GDM1 (cell line): ENCODE measurements at places on chromosomes 2 and 18.

DNA sequence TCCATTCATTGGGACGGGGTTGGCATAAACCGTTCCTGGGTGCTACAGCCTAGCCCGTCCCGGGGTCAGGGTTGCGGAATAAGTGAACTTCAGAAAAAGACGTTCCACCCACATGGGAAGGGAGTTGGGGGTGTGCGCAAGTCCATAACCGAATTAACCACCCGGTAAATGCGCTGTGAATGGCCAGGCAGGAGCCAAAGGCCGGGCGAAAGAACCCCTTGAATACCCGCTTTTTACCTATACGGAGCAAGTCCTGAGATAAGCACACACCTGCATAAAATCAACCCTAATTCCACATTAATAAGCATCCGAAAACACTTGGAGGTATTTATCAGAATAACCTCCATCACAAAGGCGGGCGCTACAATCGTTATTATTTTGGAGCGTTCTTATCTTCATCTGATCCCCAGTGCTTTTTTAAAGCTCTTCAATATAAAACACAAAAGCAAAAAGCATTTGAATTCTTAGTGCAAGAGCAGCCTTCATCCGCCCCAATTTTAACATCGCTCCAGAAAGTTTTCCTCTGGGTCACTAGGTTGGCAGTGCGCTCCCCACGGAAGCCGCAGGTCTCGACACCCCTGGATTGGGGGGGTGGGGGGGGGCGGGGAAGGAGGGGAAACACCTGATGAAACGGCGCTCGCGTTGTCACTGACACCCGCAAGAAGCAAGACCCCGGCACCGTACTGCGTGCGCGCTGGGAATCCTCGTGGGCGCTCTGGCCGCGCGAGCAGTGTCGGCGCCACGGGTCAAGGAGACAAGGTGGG is 1.2 kb downstream of the SATB2 start:
- no peak for DNase-seq

DNA sequence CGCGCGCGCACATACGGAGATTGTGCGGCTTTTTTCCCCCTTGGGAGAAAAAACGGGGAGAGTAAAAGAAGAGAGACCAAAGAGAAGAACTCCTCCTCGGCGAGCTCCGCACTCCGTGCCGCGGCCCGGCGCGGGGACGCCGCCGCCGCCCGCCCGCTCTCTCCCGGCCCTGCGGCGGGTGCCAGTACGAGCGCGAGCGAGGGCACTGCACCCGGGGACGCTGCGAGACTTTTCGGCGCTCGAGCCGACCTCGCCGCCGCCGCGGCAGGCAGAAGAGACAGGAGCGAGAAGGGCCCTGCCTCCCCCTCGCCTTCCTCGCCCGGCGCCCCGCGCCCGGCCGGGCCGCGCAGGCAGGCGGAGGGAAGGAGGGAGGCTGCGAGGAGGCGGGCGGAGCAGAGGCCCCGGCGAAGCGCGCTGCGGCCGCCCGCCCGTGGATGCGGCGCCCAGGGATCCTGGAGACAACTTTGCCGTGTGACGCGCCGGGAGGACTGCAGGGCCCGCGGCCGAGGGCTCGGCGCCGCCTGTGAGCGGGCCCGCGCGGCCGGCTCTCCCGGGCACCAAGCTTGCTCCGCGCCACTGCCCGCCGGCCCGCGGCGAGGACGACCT is 857 bp upstream of the INHBB start:
- DNase-seq = peak; percentile 6

DNA sequence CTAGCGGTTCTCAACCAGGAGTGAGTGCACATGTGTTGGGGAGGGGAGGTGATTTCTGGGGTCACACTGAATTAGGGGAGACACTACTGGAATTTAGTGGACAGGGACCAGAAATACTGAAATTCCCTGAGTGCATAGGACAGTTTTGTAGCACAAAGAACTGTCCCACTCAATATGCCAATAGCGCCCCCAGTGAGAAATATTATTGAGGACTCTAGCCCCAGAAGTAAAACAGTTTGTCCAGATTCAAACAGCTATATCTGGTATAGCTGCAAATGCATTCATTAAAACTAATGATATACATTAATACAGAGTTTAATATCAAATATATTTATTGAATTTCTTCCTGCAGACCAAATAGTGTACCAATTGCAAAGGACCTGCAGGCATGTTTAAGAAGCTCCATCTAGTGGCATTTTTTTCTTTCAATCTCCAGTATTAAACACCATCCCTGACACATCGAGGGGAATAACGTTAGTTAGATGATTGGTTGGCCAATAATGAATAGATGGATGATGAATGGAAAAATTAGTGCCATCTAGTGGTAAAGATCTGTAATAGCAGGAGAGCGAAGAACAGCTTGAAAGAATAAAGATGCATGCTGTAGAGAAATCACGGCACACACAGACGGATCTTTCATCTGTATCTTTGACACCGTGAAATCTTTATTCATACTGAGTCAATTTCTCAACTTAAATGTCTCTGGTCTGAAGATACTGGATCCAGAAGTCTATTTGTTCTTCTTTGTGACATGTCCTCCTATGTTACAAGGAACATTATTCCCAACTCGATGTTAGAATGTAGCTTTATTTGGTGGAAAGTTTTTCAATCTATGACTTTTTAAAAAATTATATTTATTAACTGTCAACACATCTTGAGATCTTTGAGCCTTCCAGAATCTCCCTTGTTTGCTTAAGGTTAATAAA is 62.5 kb downstream of the DHRS9 start:
- DNase-seq = peak; percentile 13

GRCh38 chr2:144511937-144512336 is 8.0 kb downstream of the ZEB2 start:
- no peak for DNase-seq

- no peak for DNase-seq
These were observed 31.0 kb downstream of the CENPA start for GRCh38 chr2:26816893-26817292.

DNA sequence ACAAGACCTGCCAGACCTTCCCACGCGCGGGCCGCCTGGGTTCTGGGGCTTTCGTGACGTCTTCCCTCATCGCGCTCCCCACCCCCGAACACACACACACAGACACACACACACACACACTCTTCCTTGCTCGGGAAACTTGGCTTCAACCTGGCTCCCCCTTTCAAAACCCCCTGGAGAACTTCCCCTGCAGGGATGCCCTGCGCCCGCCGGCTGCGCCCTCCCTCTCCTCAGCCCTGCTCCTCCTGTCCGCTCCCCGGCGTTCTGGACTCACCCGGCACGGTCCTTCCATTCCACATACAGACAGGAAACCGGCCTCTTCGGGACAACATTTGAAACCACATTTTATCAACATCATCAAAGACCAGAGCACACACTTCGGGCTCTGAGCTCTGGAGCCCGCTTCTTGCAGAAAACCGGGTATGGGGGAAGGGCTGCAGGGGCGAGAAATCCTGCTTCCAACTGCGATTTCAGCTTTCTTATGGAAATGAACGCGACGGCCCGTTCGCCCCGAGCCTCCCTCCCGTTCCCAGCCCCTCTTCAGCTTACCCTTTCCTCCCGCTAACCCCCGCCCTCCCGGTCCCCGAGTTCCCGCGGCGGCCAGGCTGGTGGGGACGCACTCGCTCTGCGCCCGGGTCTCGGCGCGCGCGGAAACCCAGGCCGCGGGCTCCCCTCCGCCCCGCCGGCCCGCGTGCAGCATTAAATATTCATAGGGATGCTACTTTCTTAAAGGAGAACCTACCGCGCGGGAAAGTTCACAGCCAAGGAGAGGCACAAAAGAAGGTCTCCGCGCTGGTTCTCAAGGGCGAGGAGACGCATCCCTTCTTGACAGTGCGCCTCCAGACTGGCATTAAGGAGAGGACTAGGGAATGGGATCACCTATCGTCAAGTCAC is 18.3 kb downstream of the POU3F3 start:
- DNase-seq = no peak

GRCh38 chr2:221533299-221533698 is 38.8 kb downstream of the EPHA4 start:
- DNase-seq = no peak

GRCh38 chr18:76452357-76452756 is 42.7 kb downstream of the ZNF516 start:
- DNase-seq = no peak

DNA sequence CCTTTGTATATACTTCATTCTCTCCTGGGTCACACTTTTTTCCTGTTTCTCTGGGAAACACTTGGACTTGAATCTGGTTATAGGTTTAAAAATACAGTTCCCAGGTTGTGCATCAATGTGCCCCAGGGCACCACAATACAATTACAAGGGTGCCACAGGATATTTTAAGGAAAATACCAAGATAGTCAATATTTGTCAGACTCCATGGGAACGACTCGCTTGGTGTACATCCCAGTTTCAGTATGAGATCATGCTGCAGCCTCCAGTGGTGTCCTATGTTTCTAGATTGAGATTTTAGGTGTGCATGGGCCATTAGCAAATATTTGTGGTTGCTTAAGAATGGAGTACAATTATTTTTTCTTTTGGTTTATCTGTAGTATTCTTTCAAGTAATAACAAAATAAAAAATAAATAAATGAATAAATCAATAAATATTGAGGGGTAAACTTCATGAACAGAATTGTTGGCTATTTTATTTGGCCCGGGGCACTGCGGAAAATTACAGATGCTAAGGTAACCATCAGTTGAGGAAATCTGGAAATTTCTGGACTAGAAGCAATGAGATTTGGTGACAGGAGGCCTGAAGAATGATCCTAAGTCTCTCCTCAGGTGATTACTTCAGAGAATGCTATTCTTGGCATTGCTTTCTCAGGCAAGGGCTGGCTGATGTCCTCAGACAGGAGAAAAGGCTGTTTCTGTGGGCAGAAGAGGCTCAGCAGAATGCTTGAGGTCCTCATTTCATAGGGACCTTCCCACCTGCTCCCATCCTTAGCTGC is 649.3 kb upstream of the SOX11 start:
- DNase-seq = no peak

GRCh38 chr2:23530909-23531276 is 145.9 kb downstream of the KLHL29 start:
- no peak for DNase-seq

- no peak for DNase-seq
These were observed 8.5 kb downstream of the RAX start for GRCh38 chr18:59264651-59265245.

DNA sequence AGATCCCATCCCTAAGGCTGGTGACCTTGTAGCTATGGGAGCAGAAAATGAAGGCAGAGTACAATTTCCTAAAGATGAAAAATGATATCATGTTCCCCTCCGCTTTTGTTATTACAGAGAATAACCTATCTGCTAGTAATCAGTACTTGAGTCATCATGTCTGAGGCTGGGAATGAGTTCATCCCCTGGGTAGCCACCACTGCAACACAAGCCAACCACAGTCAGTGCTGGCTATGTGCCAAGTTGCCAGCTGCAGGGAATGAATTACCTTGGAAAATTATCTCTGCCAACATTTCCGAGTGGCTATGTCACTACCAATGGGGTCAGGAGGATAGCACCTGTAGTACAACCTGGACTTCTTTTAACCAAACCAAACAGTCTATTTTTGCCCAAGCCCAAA is 1094.7 kb upstream of the DDX18 start:
- no peak for DNase-seq

GRCh38 chr2:120719491-120719890 is 16.2 kb upstream of the GLI2 start:
- DNase-seq = no peak

GRCh38 chr18:35049111-35050027 is 8.2 kb downstream of the MAPRE2 start:
- DNase-seq = no peak

DNA sequence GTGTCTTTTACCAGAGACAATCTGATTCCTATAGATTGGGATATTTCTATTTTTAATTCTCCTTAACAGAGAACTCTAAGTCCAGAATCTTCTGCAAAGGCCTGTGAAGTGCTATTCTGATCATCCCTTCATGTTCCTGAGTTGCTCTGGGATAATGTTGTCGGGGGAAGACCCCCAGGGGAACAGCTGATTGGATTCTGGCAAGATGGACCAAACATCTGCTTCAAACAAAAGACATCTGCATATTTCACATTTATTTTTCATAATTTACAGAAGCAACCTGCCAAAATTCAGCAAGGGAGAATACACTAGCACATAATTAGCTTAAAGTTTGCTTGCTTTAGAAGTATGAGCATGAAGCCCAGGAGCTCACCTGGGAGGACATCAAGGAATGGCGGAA is 116.0 kb upstream of the ETAA1 start:
- no peak for DNase-seq

DNA sequence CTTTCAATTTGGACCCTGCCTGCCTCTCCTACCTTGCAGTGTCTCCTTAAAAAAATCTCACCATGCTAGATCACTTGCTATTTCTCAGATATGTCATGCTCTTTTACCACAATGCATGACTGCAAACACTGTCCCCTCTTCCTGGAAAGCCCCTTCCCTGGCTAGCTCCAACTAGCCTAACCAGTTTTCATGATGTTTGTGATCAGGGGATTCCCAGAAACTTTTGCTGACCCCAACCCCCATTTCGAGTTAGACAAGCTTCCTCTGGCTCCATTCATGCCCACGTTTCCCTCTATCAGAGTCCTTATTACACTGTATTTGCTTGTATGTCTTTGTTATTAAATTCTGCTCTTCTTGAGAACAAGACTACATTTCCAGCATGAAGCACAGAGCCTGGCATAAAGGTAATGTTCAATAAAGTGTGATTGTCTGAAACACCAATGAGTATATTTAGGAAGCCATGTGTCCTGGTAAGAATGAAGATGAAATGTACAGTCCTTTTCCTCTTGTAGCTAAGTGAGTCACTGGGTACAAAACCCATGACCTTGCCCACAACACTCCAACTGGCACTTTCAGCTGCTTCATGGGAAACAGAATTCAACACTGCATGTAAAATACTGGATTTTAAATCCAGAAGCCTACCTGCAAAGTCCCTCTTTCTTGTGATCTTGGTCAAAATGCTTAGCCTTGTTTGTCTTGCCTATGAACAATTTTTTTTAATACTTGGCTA is 62.0 kb upstream of the ATL2 start:
- no peak for DNase-seq

DNA sequence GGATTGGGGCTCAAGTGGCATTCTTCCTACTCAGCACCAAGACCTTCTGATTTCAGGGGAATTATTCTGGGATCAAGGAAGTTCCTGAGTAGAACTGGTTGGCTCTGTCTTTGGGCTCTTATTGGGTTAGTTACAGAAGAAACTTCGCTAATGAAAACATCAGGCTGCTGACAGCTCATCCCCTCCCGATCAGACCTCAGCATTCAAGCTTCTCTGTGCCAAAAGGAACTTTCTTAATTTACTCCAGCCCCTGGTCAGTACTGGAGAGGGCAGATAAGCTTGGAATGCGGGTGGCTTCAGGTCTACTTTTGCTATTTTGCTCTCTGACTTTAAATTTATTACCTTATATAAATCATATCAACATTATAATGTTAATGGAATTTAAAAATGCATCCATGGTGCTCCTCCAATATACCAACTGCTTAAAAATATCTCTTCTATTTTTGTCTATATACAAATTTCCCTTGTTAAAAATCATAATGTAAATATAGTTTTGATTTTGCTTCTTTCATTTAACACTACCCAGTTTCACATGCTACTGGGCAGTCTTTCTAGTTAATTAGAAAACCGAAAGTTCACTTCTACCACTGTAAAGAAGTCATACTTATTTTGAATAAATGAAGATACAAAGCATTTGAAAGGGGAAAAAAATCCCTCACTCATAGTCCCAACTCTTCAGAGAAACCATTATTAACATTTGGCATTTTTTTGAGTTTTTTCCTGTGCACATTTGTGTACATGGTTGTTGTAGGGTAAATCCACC is 34.4 kb downstream of the PCARE start:
- DNase-seq = no peak
